Stimulated activated CD8-positive, alpha-beta memory T cell treated with anti-CD3 and anti-CD28 coated beads, Interleukin-4, amount 100 ng/mL, for 48 hours (primary cell): ENCODE measurements at places on chromosomes 3 and 15.

GRCh38 chr3:152196782-152197181 is 71.9 kb upstream of the MBNL1 start:
- DNase-seq: no peak

- no peak for DNase-seq
Observed at GRCh38 chr3:15979495-15979894, 181.7 kb upstream of the ANKRD28 start.

- DNase-seq: no peak
Observed at GRCh38 chr3:60463685-60464084, 787.6 kb downstream of the FHIT start.

- peak; percentile 52 for DNase-seq
Observed at GRCh38 chr15:59298225-59298853, 74.3 kb downstream of the MYO1E start.

- no peak for DNase-seq
Observed at GRCh38 chr3:76570436-76571057, 469.4 kb upstream of the ROBO2 start.

DNA sequence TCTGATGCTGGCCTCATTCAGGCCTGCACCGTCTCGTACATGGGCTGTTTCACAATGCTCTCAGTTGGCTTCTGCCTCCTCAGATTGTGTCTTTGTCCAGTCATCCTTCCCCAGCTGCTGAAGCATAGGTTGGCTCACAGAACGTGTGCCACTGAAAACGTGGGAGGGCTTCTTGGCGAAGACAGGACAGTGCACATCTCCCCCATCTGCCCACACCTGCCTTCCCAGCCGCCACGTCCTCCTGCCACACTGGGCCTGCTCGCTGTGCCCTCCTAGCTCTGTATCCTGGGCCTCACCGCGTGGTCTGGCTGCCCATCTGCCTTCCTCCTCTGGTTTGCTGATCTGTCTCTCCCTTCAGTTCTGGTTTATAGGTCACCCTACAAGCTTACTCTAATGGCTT is 230.0 kb upstream of the TOPAZ1 start:
- no peak for DNase-seq
